NCI-H446 treated with DMSO at 0.1 percent for 48 hours (cell line): ENCODE measurements at places on chromosomes 1 and 21.

GRCh38 chr1:237179503-237179902 is 137.5 kb downstream of the RYR2 start:
- no peak for DNase-seq

GRCh38 chr1:67390041-67390887 is 39.9 kb downstream of the SERBP1 start:
- DNase-seq = no peak

DNA sequence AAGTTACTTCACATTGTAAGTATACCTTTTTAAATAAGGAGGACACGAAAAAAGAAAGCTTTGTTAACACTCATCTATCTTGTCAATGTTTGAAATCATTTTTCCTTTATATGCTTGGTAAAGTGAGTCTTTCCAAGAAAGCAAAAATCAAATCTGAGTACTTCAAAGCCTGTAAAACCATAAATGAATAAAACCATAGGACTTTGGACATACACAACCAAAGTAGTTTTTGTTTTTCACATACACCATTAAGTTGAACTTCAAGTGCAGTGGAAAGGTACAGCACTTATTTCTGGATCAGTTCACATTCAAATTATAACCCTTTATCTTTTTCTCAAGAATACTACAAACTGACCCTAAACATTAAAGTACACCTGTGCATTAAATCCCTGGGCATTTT is 10.1 kb upstream of the PSMG1 start:
- DNase-seq = no peak

- no peak for DNase-seq
Measured at GRCh38 chr1:154500533-154500932, 1.5 kb upstream of the TDRD10 start.

GRCh38 chr21:38468989-38469388 is 29.3 kb downstream of the ERG start:
- no peak for DNase-seq
